Hematopoietic multipotent progenitor cell treated with erythropoietin and hydrocortisone succinate and interleukin-3 and kit ligand, for 6 days (in vitro differentiated cells): ENCODE measurements at places on chromosomes 6 and 20.

- no peak for DNase-seq
Measured at GRCh38 chr6:159431750-159432149, 261.3 kb downstream of the SOD2 start.

GRCh38 chr6:154974485-154975149 is 20.5 kb upstream of the TIAM2 start:
- no peak for DNase-seq

GRCh38 chr20:38973645-38974044 is 11.5 kb downstream of the DHX35 start:
- DNase-seq = no peak

DNA sequence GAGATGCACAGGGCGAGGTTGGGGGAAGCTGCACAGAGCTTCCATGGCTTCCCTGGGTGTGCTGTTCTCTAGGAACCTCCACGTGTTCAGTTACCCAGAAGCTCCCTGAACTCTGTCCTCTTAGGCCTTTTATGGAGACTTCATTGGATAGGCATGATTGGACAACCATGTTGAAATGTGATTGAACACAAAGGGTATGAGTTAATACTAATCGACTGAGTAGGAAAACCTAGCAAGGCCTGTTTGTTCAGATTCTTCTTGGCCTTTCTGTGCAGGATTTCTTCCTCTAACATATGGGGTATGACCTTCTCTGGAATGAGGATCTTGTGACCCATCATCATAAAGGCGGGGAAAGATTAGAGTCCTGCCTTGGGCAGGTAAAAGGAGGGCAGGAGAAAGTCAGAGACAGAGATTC is 70.7 kb upstream of the SMIM29 start:
- DNase-seq = no peak

- peak; percentile 79 for DNase-seq
Measured at GRCh38 chr6:145028144-145028818, 707.0 kb downstream of the EPM2A start.

DNA sequence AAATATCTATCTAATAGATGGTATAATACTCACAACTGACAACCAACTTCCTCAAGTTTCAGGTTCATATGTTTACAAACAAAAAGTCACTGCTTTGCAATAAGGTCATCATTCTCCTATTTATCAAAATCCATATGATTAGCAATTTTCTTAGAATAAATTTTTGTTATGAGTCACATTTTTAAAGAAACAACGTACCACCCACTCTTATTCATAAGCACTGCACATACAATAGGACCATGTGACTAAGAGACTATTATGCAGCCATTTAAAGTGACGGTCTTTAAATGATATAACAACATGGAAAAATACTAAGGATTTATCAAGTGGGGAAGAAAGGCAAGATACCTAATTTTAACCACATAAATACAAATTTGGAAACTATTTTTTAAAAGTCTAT is 40.0 kb downstream of the REPS1 start:
- no peak for DNase-seq

DNA sequence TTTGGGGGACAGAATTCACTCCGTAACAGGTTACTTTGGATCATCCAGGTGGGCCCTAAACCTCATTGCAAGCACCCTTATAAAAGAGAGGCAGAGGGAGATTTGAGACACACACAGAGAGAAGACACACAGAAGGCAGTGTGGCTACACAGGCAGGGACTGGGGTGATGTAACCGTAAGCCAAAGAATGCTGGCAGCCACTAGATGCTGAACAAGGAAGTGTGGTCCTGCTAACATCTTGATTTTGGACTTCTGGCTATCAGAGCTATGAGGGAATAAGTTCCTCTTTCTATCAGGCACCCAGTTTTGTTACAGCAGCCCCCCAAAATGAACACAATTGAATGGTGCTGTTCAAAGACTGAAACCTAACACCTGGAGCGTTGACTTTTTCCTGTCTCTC is 191.3 kb upstream of the MYLIP start:
- DNase-seq = peak; percentile 15

GRCh38 chr20:59144831-59145196 is 18.8 kb upstream of the ZNF831 start:
- DNase-seq = no peak

GRCh38 chr6:102488729-102489128 is 1095.2 kb downstream of the GRIK2 start:
- no peak for DNase-seq

- peak; percentile 38 for DNase-seq
Measured at GRCh38 chr20:37081717-37082289, 14.0 kb downstream of the RBL1 start.

DNA sequence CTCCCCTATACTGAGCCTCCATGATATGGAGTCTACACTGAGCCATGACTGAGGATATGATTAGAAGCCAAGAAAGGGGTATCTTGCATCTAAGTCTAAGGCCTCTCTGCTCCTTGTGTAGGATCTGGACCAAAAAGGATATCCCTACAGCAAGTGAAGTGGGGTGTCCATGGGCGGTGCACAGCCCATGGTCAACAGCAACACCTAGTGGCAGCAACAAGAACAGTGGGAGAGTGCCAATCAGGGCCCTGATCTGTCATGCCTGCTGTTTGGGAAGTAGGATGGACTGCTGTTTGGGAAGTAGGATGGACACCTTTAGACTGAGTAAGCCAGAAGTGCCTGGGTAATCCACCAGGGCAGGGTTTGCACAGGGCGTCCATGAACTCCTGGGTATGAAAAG is 22.4 kb downstream of the PTGIS start:
- DNase-seq = no peak

- peak; percentile 80 for DNase-seq
Measured at GRCh38 chr6:42963855-42964605, 3.5 kb downstream of the GNMT start.

DNA sequence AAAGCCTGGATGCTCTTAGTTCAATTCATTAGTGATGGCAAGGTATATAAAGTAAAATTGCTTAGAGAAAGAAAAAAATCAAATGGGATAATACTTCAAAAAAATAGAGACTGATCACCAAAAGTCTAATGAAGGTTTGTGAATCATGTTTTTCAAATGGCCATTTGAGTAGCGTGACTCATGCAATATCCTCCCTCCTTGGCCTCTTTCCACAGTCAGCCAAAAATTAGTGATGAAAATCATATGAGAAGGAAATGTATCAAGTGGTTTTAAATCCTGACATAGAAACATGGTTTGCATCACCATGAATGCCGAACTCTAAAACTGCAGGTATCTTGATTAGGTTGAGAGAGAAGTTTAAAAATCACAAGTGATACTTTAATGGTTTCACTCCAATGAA is 1.2 kb upstream of the COL19A1 start:
- no peak for DNase-seq

GRCh38 chr20:7136886-7137285 is 369.4 kb downstream of the BMP2 start:
- DNase-seq = no peak

DNA sequence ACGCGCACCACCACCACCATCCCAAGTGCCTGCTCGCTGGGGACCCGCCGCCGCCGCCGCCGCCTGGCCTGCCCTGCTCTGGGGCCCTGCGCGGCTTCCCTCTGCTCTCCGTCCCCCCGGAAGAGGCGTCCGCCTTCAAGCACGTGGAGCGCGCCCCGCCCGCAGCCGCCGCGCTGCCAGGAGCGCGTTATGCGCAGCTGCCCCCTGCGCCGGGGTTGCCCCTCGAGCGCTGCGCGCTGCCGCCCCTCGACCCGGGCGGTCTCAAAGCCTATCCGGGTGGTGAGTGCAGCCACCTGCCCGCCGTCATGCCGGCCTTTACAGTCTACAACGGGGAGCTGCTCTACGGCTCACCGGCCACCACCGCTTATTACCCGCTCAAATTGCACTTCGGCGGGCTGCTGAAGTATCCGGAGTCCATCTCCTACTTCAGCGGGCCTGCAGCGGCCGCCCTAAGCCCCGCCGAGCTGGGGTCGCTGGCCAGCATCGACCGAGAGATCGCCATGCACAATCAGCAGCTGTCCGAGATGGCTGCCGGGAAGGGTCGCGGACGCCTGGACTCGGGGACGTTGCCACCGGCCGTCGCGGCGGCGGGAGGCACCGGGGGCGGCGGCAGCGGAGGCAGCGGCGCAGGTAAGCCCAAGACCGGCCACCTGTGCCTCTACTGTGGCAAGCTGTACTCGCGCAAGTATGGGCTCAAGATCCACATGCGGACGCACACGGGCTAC is 7.2 kb downstream of the PRDM13 start:
- DNase-seq = no peak

- no peak for DNase-seq
Measured at GRCh38 chr6:166008441-166009369, 158.9 kb downstream of the TBXT start.

DNA sequence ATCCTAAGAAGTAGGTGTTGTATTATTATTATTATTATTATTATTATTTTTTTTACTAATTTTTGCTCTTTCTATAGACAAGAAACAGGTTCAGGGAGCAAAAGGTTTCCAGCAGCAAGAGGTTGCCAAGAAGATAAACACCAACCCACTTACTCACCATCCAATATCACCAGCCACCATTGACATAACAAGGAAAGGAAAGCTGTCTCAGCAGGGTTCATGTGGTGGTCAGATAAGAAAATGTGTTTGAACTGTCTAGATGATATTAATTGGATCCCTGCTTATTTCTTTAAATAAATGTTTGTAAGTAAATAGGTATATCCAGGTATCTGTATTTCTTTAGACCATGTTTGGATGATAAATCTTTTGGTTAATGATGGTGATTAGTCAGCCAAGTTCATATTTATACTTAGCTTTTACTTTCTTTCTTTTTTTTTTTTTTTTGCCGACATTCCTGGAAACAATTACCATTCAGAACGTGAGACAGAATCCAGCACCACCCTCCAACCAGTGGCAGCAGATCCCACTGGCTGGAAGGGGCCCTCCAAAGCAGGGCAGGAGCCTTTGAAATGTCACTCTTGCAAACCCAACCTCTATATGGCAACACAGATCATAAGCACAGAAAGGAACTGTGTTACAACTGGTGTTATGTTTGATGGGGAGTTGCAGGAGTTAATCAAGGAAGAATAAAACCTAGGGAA is 139.2 kb upstream of the ECI2 start:
- peak; percentile 74 for DNase-seq

- peak; percentile 63 for DNase-seq
Measured at GRCh38 chr6:12119085-12119588, 107.0 kb downstream of the HIVEP1 start.

GRCh38 chr6:20927130-20927860 is 393.0 kb downstream of the CDKAL1 start:
- no peak for DNase-seq

GRCh38 chr20:41507436-41507835 is 110.7 kb downstream of the CHD6 start:
- DNase-seq = no peak

DNA sequence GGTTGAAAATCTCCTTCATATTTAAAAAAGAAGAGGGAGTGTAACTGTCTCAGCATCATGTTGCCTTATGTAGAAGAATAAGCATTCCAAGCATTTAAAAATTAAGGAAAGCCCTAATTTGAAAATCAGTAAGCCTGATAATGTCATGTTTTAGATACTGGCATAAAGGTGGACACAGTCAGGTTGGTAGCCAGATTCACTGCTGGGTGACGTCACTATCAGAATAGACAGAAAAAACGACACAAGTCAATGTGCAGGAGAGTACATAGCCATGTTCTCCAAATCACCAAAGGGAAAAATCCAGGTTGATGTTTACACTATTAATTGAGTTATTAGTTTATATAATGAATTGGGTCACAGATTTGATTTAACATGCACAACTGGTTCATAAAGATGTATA is 50.8 kb upstream of the POU3F2 start:
- no peak for DNase-seq

GRCh38 chr20:20225325-20226043 is 142.4 kb upstream of the INSM1 start:
- DNase-seq = no peak

- no peak for DNase-seq
Measured at GRCh38 chr20:5602346-5602745, 147.9 kb upstream of the SHLD1 start.

- DNase-seq = no peak
Measured at GRCh38 chr6:113786168-113786567, 71.0 kb upstream of the MARCKS start.

DNA sequence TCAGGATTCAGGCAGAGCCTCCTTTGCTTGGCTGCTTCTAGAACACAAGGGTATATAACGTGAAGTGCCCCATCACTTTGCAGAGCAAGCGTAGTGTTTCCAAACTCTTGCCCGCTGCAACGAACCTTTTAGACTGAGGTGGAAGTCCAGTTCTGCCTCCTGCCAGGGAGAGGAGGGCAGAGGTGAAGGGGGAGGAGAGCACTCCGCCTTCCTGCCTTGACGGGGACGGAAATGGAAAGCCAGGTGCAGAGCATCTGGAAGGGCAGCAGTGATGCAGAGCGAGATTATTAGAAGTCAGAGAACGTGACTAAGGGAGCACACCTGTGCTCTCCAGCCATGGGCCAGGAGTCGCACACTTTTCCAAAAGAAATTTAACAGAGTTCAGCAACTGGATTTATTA is 63.4 kb downstream of the RREB1 start:
- DNase-seq = no peak

- DNase-seq = no peak
Measured at GRCh38 chr6:70258483-70258882, 44.4 kb downstream of the COL9A1 start.

DNA sequence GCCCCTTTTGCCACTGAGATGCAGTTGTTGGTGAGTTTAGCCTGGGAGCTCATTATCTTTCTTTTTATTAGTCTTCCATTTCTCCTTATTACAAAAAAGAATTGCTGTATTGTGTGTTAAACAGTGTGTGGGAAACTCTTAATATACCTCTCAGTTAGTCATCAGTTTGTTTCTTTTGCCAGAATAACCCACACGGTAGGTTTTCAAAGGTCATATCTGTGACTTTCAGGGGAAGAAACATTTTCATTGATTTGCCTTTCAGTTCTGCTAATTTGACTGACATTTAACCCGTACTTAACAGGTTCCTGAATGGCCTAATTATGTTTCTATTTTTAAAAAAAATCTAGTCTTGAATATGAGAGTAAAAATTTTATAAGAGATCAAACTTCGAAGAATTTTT is 145.3 kb downstream of the KHDC1L start:
- no peak for DNase-seq

DNA sequence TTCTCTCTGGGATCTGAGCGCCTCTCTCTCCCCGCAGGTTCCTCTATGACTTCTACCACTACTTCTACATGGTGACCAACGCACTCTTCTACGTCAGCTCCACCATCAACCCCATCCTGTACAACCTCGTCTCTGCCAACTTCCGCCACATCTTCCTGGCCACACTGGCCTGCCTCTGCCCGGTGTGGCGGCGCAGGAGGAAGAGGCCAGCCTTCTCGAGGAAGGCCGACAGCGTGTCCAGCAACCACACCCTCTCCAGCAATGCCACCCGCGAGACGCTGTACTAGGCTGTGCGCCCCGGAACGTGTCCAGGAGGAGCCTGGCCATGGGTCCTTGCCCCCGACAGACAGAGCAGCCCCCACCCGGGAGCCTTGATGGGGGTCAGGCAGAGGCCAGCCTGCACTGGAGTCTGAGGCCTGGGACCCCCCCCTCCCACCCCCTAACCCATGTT is 36.3 kb upstream of the MRGBP start:
- DNase-seq = no peak

GRCh38 chr6:14452567-14453527 is 335.3 kb downstream of the CD83 start:
- DNase-seq = peak; percentile 94

- peak; percentile 82 for DNase-seq
Measured at GRCh38 chr20:38674092-38674764, 50.1 kb upstream of the SLC32A1 start.
